Brain pericyte (primary cell): ENCODE measurements at places on chromosomes 1 and 21.

DNA sequence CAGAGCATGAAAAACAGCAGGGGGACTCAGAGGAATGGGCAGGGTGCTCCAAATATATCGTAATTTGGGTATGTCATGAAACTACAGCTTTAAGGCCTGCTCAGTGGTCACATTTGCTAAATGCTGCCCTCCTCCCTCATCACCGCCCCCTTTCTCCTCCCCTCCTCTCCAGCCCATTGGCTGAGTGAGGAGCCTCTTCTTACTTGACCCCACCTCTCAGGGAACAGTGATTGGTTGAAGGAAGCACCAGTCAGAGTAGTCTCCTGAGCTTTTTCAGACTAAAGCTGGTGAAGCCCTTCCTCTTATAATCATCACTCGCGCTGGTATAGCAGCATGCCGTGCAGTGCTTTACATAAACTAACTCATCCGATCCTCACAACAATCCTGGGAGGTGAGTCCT lies 10.0 kb upstream of the TTC39A start:
- DNase-seq: no peak

DNA sequence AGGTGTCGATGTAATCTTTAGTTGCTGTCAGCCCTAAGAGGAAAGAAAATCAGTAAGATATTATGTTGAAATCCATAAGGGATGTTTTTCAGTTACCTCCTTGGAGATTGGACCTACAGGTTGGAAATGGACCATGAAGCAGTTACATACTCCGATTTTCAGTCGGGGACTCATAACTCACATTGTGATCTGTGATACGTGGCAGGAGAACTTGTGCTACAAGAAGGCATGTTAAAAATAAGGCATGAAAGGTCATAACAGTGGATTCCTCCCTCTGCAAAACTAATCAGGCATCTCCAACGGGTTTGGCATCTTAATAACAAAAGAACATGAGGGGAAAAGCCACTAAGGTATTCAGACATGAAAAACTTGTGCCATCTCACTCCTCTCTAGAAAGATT lies 111.2 kb upstream of the CACHD1 start:
- no peak for DNase-seq

GRCh38 chr1:86184426-86184825 lies 27.9 kb upstream of the COL24A1 start:
- DNase-seq: no peak

DNA sequence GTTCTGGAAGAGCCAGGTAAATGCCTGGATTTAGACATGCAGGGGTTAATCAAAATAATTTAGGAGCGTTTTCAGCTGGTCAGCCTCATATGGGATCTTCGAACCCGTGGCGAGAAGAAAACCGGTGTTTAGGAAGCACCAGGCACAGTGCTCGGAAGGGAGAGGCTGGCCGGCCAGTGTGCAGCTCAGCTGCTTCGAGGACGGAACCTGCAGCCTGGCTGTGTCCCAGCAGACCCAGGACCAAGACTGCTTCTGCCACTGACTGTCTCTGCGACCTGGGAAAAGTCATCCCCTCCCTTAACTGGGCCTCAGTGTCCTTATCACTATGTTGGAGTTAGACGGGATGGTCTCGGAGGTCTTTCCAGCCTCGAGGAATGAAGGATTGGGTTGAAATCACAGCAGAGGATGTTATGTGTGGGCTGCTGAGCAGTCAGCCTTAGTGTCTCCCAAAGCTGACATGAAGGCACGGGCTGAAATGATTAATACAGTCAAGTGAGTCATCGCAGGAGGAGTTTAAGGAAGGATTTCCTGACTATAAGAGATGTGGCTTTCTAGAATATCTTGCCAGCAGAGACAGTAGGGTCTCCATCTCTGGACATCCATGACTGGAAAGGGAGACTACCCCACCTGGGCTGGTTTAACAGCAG lies 20.8 kb downstream of the PPFIA4 start:
- DNase-seq: no peak

DNA sequence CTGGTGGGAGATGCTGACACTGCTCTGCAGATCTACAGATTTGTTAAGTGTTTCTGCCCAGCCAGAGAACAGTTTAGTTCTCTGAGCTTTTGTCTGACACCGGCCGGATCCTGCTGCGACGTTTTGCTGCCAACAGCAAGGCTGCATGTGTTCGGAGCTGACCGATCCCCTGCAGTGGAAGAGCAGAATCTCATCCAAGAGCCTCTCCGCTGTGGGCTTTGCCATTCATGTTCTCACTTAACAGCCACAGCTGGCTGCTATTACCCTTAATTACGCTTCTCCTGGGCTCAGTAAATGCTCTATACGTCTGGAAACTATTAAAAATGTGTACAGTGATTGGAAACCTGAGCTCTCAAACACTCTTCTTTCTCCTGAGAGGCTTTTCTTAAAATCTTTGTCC lies 105.3 kb downstream of the BCAR3 start:
- peak; percentile 47 for DNase-seq

DNA sequence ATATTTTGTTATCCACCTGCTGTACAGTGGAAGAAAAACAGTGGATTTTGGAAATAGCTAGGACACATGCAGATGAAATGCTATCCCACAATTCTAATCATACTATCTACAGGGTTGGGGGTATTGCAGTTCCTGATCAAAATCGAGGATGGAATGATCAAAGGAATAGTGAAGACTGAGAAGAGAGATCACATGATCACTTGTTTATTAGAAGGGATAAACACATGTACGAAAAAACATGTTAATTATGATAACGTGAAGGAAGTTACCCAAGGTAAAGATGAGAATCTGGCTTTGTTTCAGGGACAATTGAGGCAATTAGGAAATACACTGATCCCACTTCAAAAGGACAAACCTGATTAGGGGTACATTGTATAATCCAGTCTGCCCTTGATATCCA lies 8.8 kb upstream of the NENF start:
- DNase-seq: no peak

DNA sequence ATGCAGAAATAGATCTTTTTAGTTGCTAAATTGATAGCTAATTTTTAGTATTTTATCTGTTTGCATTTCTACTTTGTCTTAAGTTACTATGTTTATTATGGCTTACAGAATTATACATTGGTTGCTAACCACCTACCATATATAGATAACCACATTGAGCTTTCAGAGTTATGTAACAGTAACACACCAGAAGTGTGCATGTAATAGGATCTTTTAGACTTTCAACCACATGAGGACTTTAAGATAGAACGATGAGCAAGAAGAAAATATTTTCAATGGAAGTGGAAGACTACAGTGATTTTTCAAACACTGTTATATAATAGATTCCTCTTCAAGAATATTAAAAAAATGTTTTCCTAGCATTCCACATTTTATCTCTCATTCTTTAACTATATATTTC lies 28.8 kb downstream of the TOR1AIP1 start:
- DNase-seq: no peak

DNA sequence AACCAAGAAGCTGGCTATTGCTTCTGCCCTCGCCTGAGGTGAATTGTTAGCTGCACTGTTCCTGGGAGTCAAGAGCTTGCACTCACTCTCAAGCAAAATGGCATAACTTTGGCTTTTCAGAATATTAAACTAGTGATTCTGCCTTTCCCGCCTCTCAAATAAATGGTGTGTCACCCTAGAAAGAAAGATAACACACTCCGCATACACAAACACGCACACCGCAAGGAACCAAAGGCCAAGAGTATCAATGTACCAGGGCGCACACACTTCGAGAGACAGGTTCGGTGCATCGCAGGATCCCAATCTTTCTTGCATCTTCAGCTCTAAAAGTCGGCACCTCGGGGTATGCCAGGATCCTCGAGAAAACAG lies 470 bp upstream of the RTCA start:
- no peak for DNase-seq

DNA sequence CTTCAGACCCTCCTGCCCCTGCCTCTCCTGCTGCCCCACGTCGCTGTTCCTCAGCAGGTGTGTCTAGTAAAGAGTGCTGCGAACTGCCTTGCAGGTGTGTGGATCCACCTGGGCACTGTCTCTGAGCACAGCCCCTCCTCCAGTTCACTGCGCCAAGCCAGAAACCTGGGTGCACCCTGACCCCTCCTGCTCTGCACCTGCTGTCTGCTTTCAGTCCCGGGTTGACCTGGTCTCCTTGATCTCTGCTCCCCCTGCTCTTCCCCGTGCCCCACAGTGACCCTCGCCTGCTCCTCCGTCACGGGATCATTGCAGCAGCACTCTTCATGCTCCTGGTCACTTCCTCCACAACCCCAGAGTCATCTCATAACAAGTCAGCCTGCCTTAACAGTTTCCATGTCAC lies 6.5 kb downstream of the A3GALT2 start:
- no peak for DNase-seq

- no peak for DNase-seq
Observed at GRCh38 chr1:115400891-115401290, 62.8 kb upstream of the NGF start.

GRCh38 chr1:227765261-227766014 lies 30.2 kb downstream of the SNAP47 start:
- no peak for DNase-seq

- DNase-seq: no peak
Observed at GRCh38 chr21:42820616-42821465, 58.5 kb downstream of the WDR4 start.
